DND-41 (cell line): ENCODE measurements at places on chromosomes 7 and 10.

DNA sequence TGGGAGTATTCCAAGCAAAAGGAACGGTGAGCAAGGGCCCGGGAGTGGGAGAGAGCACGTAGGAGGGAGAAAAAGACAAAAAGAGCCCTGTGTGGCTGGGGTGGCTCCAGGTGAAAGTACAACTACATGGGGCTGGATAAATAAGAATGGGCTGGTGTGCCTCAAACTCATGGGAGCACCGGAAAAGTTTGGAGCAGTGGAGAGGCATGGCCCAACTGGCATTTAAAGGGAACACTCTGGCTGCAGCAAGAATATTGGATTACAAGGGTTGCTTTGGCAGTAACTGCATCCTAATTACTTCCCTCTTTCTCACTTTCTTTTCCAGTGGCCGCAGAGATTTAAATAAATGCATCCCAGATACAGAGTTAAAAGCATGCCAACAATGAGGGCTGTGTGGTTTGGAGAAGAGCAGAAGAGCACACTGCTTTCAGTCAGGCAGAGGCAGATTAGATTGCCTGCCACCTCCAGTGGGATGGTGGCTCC, 39.1 kb upstream of the HERPUD2 start:
- no peak overlapping the region for H3K4me3 ChIP-seq
- no peaks in the 10 kb centered on the region for H3K36me3 ChIP-seq
- DNase-seq, result no peak
- H3K27ac ChIP-seq, result no peak overlapping the region

GRCh38 chr7:29285444-29285793, 90.8 kb downstream of the CHN2 start:
- H3K4me1 ChIP-seq, result peaks cover 19% of the 10 kb centered on the region
- H3K27ac ChIP-seq, result no peak overlapping the region
- H3K4me3 ChIP-seq, result no peak overlapping the region
- DNase-seq, result peak; percentile 66

GRCh38 chr10:5811387-5811821, 1.8 kb downstream of the GDI2 start:
- H3K36me3 ChIP-seq, result peaks cover 21% of the 10 kb centered on the region
- no peaks in the 10 kb centered on the region for H3K27me3 ChIP-seq
- DNase-seq, result no peak
- H3K4me1 ChIP-seq, result peaks cover 49% of the 10 kb centered on the region

DNA sequence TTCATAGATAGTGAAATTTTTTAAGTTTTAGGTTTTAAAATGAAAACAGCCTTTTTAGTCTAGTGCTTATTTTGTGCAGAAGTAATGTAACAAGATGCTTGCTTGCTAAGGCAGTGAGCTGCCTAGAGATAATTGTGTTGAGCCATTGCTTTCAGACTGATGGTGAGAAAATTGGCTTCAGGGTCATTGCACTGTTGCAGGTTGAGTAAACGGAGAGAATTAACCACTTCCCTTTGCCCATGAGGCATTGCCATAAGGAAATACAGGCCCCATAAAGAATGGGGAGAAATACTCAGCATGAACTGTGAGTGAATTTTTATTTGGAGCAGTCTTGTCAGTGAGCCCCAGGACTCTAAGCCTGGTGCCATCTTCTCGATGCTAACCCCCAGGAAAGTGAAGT, 140.5 kb downstream of the LRRC4 start:
- H3K4me1 ChIP-seq, result no peaks in the 10 kb centered on the region
- no peaks in the 10 kb centered on the region for H3K27me3 ChIP-seq
- no peak overlapping the region for H3K27ac ChIP-seq
- no peak for DNase-seq
- H3K4me3 ChIP-seq, result no peak overlapping the region

GRCh38 chr10:9243941-9244411, 1189.5 kb downstream of the GATA3 start:
- no peak overlapping the region for H3K4me3 ChIP-seq
- H3K4me1 ChIP-seq, result no peaks in the 10 kb centered on the region
- DNase-seq, result no peak
- H3K27ac ChIP-seq, result no peak overlapping the region
- no peaks in the 10 kb centered on the region for H3K27me3 ChIP-seq

DNA sequence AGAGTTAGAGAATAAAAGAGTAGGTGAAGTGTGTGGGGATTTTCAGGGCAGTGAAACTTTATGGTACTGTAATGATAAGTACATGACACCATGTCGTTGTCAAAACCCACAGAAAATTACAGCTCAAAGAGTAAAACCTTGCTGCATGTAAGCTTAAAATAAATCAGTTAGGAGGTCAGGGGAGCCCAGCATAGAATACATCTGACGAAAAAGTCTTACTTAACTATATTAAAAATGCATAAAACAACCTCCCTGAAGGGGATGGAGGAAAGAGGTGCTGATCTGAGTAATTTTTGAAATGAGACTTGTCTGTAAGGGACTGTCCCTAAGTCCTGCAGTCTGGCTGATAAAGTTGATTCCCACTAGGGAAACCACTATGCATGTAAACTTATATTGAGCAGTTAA, 49.8 kb upstream of the AKR1E2 start:
- H3K4me3 ChIP-seq, result no peak overlapping the region
- H3K4me1 ChIP-seq, result no peaks in the 10 kb centered on the region
- H3K36me3 ChIP-seq, result no peaks in the 10 kb centered on the region
- DNase-seq, result no peak
- no peak overlapping the region for H3K27ac ChIP-seq

DNA sequence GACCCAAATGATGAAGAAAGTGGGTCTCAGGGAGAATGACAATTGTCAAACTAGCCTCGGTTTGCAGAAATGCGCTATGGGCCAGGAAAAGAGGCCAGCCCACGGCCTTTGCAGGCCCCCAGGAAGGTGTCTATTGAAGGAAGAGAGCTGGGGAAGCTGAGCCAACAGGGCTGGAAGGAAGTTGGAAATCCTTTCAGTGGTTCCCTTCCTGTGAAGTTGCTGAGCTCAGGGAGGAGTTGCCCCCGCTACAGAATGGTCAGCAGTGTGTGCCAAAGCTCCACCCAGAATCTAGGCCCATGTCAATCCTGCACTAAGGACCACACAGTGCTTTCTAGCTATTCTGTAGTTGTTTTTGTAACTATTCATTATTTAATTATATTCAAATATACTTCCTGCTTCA, 91.6 kb upstream of the ANLN start:
- H3K27ac ChIP-seq, result no peak overlapping the region
- no peaks in the 10 kb centered on the region for H3K27me3 ChIP-seq
- no peak for DNase-seq
- H3K36me3 ChIP-seq, result 0 out of 2 replicates have a peak, but pooled peaks cover 5% of the 10 kb centered on the region
- H3K4me3 ChIP-seq, result no peak overlapping the region

DNA sequence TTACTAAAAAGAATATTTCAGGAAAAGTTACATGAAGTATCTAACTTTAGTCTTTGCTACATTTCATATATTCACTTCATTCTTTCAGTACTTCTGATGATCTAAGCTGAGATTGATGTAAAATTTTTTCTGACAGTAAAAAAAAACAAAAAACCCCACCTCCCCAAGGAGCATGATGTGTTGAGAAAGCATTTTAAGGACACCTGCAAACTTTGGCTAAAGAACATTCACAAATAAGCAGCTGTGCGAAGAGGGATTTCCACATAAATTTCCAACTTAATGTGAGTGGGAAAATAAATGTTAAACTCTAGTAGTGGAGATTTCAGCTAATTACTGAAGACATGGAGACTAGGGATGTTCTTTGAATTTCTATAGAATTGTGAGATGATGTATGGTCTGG, 35.5 kb downstream of the DLD start:
- H3K4me3 ChIP-seq, result no peak overlapping the region
- H3K36me3 ChIP-seq, result peaks cover 33% of the 10 kb centered on the region
- H3K27ac ChIP-seq, result no peak overlapping the region
- no peaks in the 10 kb centered on the region for H3K27me3 ChIP-seq
- no peak for DNase-seq

GRCh38 chr10:123147635-123148413, at the start of gene HMX2:
HMX2 (plus strand) TSS chr10:123148136; CDS start chr10:123148379, 243 bp downstream.
- no peak within 1 kb of the TSS for H3K27ac ChIP-seq
- H3K4me1 ChIP-seq, result no peaks in the 10 kb centered on the region
- no peaks in the 10 kb centered on the region for H3K36me3 ChIP-seq
- H3K4me3 ChIP-seq, result no peak within 1 kb of the TSS

GRCh38 chr7:99359465-99360154, 14.9 kb upstream of the ARPC1B start:
- H3K27me3 ChIP-seq, result no peaks in the 10 kb centered on the region
- no peak for DNase-seq

DNA sequence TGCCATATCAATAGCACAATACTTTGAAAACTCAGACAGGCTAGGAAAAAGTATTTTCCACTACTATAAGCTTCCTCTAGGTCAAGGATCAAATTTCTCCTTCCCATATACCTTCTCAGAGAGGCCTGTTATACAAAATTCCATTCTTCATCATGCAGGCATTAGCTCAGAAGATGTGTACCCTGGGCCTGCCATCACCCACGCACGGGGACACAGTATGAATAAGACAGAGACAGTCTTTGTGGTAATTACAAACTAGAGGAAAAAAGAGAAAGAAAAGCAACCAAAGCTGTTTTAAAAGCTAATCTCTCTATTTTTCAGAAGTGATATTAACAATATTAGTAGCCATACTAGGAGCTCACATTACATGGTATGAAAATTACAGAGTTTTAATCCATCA, 236.8 kb upstream of the AOAH start:
- H3K4me3 ChIP-seq, result no peak overlapping the region
- DNase-seq, result no peak
- H3K27ac ChIP-seq, result no peak overlapping the region

DNA sequence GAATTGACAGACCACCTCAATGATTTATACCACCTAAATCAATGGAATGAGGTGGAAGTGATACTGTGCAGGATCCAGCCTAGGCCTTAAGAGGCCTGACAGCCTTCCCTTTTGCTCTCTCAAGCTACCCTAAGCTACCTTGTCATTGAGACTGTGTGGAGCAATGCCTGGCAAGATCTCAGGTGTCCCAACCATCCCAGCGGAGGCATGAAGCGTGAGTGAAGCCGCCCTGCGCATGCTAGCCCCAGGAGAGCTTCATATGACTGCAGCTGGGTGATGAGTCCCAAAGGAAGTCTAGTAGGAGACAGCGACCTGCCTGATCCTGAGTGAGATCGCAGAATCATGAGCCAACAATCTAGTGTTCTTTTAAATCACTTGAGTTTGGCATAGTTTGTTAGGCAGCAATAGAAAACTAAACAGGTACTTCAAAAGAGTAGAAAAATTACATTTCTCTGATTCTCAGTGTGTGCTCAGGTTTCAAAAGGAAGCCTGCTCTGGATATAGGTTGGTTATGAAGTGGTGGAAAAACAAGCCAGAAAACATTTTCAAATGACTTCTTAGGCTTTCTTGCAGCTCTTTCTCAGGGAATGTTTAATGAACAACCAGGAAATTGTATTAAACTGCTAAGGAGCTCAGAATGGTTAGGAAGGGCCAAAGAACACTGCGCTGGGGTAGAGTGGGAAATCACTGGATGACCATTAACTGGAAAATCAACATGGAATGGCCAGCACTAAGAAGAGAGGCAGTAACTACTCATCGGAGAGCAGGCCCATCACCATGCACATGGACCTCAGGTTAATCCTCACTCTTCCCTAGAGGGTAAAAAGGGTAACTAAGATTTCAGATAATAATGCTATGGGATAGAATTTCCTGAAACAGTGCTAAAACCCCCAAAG, 535.2 kb downstream of the PHTF2 start:
- H3K36me3 ChIP-seq, result no peaks in the 10 kb centered on the region
- no peaks in the 10 kb centered on the region for H3K4me1 ChIP-seq
- DNase-seq, result no peak
- H3K4me3 ChIP-seq, result no peak overlapping the region

DNA sequence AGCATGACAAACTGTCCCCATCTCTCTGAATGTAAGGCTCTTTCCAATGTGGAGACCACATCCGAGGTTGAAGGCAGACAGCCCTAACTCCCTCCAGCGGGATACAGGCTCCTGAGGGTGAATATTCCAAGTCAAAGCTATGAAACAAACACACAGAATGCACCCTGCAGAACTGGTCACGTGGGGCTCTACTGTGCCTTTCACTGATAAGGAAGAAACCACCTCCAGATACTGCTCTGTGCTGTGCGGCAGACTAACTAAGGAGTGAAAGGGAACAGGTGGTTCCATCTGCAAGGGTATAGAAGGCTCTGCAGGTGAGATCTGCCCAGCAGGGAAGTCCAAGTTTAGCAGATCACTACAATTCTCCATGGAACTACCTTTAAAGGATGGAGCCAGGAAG, 534.4 kb downstream of the KCNMA1 start:
- no peak overlapping the region for H3K4me3 ChIP-seq
- no peaks in the 10 kb centered on the region for H3K36me3 ChIP-seq
- no peak overlapping the region for H3K27ac ChIP-seq
- no peak for DNase-seq
- no peaks in the 10 kb centered on the region for H3K4me1 ChIP-seq

DNA sequence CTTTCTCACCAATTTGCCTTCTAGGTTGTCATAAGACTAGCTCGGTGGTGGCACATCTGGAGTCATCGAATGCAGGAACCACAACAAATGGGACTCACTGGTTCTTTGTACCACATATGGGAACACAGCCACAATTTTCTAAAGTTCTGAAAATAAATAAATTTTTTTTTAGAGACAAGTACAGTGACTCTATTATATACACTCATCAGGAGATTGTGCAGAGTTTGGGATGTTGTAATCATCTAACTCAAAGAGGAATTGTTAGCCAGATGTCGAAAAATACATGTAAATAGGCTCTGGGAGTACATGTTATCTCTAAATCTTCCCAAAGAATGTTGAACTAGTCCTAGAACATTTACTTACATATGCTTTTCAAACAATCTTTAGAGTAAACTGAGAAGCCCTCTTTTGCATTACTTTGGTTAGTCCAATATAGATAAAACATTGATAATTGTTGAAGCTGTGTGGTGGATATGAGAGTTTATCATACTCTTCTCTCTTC, 19.6 kb upstream of the SEPTIN7 start:
- no peak overlapping the region for H3K4me3 ChIP-seq
- H3K27me3 ChIP-seq, result no peaks in the 10 kb centered on the region
- no peak for DNase-seq
- no peak overlapping the region for H3K27ac ChIP-seq

GRCh38 chr7:92602352-92603088, 12.3 kb upstream of the FAM133B start:
- peaks cover 26% of the 10 kb centered on the region for H3K36me3 ChIP-seq
- no peaks in the 10 kb centered on the region for H3K27me3 ChIP-seq
- DNase-seq, result no peak
- H3K27ac ChIP-seq, result no peak overlapping the region
- H3K4me3 ChIP-seq, result no peak overlapping the region

- no peaks in the 10 kb centered on the region for H3K4me1 ChIP-seq
- H3K27ac ChIP-seq, result no peak overlapping the region
- H3K4me3 ChIP-seq, result no peak overlapping the region
- no peaks in the 10 kb centered on the region for H3K36me3 ChIP-seq
- no peak for DNase-seq
Observed at GRCh38 chr10:78686444-78687060, 382.2 kb upstream of the ZMIZ1 start.

GRCh38 chr7:143415742-143416397, 7.2 kb upstream of the EPHA1 start:
- no peak overlapping the region for H3K27ac ChIP-seq
- no peaks in the 10 kb centered on the region for H3K36me3 ChIP-seq
- DNase-seq, result no peak
- H3K4me3 ChIP-seq, result no peak overlapping the region
